ENCODE measurements at places on chromosomes 5 and 9.

GRCh38 chr5:15191012-15191411 is 309.0 kb upstream of the FBXL7 start:
- no peak for DNase-seq

GRCh38 chr5:131265311-131265803 is 1.5 kb downstream of the CDC42SE2 start:
- DNase-seq: no peak

DNA sequence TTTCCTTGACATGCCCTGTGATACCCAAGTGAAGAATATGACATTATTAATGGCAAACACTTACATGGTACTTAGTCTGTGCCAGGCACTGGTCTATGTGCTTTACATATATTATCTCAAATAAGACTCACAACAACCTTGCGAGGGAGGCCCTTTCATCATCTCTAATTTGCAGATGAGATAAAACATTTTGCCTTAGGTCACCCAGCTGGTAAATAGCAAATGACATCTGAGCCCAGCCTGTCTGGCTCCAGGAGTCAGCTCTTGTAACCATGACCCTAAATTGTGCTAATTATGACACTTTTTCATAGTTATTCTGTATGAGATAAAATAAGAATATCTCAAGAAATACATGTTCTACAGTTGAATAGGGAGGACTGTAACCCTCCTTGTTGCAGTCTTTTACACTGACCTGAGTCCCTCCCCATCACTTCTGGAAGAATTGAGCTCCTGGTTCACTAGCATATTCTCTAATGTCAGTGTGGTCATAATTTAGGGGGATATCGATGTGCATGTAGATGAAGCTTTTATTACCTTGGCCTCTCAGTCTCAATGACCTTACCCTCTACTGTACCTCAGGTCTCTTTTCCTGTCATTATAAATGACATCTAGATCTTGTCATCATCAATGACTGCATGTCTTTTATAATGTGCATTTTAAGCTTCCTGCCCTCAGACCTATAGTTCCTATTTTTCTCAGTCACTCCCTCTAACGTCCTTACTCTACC is 126.1 kb upstream of the HAPLN1 start:
- no peak for DNase-seq

DNA sequence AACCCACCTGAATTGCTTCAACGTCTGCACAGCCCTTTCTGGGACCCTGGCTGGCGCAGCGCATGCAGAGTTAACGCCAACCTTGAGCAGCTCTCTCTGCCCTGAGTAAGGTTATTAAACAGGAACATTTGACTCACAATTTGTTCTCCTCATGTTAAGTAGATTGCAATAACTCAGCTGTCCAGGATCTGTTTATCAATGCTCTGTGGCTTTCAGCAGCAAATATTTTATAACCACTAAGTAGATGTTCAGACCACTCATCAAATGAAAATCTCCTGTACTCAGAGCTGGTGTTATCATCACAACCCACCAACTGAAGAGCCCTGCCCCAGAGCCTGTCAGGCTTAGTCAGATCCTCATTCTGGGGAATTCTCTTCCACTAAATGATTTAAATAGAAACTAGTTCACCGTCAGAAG is 403.0 kb downstream of the ZNF608 start:
- peak; percentile 96 for DNase-seq

GRCh38 chr9:3457175-3457574 is 68.6 kb downstream of the RFX3 start:
- no peak for DNase-seq

DNA sequence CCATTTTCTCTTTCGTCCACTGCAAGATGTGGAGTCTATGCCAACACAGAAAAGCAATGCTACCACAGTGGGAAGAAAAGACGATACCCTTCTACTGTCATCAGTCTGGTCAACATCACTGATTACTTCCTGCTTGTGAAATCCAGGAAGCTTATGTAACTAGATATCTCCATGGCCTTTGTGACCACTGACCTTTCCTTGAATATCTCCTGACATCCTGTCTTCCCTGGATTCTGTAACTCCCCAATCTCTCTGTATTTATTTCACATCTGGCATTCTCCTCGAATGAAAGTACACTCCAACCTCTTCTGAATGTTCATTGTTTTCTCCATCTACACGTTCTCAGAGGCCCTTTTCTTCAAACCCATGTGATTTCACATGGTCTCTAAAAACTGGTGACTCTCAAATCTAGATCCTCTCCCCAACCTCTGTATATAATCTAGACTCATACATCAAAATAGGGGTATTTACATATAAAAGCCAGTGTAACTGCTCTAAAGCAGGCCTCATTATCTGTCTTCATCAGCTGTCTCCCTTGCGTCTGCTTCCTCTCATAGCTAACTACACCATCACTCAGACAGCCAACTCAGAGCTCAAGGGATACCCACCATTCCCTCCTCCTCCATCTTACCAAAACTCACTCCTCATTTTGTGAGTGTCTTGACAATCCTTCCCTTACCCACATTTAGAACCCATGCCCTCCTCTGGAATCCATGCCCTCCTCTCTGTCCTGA is 156.8 kb downstream of the SEMA5A start:
- DNase-seq: no peak

Measured in skeletal muscle cell (primary cell).